ENCODE measurements at places on chromosomes 6 and 20. TPM values are rescaled to one million over a fixed set of nuclear protein-coding genes. Genes with fewer than 3 reads are reported as not detected.

DNA sequence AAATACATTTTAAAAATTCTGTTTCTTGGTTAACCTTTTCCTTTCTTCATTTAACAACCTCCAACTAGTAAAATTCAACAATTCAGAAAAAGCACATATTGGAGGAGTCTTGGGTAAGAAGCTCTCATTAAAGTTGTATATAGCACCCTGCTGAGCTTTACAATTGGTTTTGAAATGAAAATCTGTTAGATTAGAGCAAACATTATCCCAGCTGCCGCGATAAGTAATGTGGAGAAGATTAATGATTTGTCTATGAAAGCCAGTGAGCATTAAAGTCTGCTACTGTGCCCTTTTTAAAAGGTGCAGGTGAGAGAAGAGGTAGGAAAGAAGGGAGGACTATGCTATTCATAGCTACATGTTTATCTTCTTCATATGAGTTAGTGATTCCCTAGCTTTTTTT is 201.5 kb downstream of the ZFAND3 start:
- no peaks in the 10 kb centered on the region for H3K36me3 ChIP-seq
- no peak overlapping the region for H3K4me3 ChIP-seq
- no peaks in the 10 kb centered on the region for H3K27me3 ChIP-seq
- H3K4me1 ChIP-seq, result peaks cover 49% of the 10 kb centered on the region
- no peak overlapping the region for H3K27ac ChIP-seq

- H3K36me3 ChIP-seq, result no peaks in the 10 kb centered on the region
- no peaks in the 10 kb centered on the region for H3K4me1 ChIP-seq
- no peaks in the 10 kb centered on the region for H3K27me3 ChIP-seq
- H3K27ac ChIP-seq, result no peak overlapping the region
- H3K4me3 ChIP-seq, result no peak overlapping the region
- no peak for DNase-seq
These were observed 1182.4 kb downstream of the HACE1 start for GRCh38 chr6:103677290-103677689.

- H3K4me3 ChIP-seq, result peak overlapping the region; percentile 11
- peak overlapping the region; percentile 71 for H3K27ac ChIP-seq
- DNase-seq, result peak; percentile 45
These were observed 670.8 kb downstream of the PRKN start for GRCh38 chr6:162056745-162057144.

DNA sequence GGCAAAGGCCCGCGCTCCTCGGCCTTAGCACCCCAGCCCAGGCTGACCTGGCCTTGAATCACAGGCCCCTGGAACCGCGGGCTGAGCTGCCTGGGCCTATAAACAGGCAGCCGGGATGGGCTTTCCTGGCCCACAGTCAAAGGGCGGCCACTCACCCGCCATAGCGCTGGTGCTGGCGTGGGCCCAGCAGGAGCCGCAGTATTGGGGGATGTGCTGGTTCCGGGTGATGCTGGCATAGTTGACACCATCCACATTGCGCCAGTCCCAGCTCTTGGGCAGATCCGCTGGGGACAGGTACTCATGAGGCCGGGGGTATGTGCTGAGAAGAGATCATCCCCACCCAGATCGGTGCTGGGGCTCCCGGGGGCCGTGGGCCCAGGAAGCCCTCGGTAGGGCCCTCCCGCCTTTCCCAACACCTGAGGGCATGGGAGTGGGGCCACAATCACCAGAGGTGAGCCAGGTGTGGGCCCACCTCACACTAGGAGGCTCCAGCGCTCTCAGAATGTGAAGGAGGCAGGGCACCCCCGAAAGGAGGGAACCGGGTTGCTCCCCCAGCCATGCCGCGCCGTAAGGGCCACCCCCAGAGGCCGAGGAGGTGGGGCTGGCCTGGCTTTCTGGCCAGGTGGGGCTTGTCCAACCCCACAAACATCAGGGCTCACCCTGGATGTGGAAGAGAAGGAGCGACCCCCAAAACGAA is 739 bp downstream of the CTSZ start:
- H3K27ac ChIP-seq, result peak overlapping the region; percentile 89
- H3K27me3 ChIP-seq, result no peaks in the 10 kb centered on the region
- peaks cover 69% of the 10 kb centered on the region for H3K4me1 ChIP-seq
- H3K4me3 ChIP-seq, result peak overlapping the region; percentile 96
- peaks cover 8% of the 10 kb centered on the region for H3K36me3 ChIP-seq

NRSN1 gene
- total RNA-seq, result not detected

PRKN gene
- 25.5 TPM for total RNA-seq

GJA1 gene
- 248 TPM for total RNA-seq

GRCh38 chr6:52881662-52881995 is 27.9 kb downstream of the GSTA3 start:
- H3K27ac ChIP-seq, result no peak overlapping the region
- H3K4me1 ChIP-seq, result no peaks in the 10 kb centered on the region
- DNase-seq, result no peak
- H3K36me3 ChIP-seq, result no peaks in the 10 kb centered on the region

DNA sequence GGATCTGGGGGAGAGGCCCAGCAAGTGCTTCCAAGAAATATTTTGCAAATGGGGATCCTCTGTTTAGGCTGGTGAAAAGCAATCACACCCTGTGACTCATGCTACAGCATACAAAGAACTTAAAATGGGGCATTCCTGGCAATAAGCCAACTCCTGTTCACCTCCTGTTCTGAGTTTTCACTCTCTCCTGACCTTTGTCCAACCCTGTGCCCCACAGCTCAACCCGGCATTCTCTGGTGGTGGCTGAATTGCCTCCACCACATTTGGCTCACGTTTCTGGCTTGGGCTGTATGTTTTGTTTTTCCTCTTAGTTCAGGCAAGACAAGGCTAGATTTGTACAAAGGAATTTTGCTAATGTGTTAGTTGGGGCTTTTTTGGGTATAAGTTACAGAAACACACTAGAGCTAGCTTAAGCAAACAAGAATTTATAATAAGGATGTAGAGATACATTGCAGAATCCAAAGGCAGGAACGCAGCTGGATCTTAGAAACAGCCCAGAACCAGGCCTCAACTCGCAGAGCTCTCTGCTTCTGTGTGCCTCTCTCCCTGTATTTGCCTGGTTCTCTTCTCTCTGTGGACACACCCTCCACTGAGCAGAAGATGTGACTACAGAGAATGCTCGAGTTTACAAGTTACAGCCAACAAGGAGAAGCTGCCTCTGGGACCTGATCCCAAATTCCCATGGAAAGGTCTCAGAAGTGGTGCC is 9.4 kb downstream of the ABCC10 start:
- H3K27me3 ChIP-seq, result no peaks in the 10 kb centered on the region
- peaks cover 40% of the 10 kb centered on the region for H3K4me1 ChIP-seq
- DNase-seq, result no peak

SLC17A2 gene
- not detected for total RNA-seq

DNA sequence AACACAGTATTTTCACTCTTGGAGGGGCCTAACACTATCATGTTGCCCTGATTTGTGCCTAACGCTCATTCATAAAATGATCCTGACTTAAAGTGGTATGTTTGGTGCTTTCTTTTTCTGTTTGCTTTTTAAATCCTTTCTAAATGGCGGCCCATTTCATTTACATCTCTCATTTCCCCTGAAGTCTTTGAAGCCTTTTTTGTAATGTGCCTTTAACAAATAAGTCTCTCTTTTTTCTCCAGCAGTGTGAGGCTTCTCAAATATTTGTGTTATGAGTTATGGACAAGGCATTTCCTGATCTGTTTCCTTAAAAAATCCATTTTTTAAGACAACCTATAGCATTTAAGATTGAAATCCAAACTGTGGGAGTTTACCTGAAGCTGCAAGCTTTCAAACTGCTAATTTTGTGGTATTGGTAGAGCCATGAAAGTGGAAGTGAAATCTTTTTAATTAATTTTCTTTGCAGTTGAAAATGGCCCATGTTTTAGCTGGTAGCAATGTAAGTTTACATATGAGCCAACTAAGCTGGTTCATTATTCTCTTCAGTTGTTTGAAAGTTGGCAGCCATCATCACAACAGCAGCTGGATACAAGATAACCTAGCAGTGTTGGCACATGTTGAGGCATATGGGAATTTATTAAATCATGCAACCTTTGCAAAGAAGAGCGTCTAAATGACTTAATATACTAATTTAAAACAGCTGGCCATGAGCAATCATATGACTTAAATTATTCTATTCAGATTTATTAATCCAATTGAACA is 469.7 kb downstream of the CDKAL1 start:
- H3K27ac ChIP-seq, result peak overlapping the region; percentile 17
- H3K27me3 ChIP-seq, result no peaks in the 10 kb centered on the region
- peaks cover 13% of the 10 kb centered on the region for H3K4me1 ChIP-seq
- no peak overlapping the region for H3K4me3 ChIP-seq
- H3K36me3 ChIP-seq, result no peaks in the 10 kb centered on the region
- no peak for DNase-seq

DNA sequence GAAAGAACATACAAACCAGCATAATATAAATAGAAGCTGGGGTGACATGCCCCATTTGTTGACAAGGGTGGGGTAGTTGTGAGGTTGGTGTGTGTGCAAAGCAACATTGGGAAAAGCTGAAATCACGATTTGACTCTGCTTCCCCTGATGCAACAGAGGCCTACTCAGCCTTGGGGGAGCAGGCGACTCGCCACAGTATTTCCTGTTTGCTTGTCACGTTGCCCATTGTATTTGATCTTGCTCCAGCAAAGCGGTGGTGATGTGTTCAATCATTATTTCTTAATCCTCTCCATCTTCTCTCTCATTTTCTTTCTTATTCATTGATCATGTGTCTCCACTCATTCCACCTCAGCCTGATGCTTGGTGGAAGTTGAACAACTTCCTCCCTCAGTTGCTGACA is 165.8 kb upstream of the CITED2 start:
- no peaks in the 10 kb centered on the region for H3K36me3 ChIP-seq
- no peaks in the 10 kb centered on the region for H3K4me1 ChIP-seq
- no peak overlapping the region for H3K4me3 ChIP-seq
- H3K27ac ChIP-seq, result no peak overlapping the region

DNA sequence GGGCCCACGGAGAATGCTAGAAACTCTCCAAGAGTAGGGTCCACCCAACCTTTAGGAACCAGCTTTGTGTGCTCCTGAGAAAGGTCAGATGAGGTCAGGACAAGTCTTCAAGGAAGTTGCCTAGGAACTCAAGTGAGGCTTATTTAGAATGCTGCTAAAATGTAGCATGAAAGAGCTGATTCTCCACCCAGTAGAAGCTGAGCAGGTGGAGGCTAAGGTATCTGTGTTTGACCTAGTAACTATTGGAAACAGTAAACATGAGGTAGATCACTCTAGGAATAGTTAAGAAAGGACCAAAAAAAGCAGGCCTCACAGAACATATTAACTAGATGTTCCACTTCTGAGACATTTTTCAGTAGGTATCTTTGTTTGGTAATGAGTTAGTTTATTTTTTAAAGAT is 13.9 kb downstream of the CEP43 start:
- H3K27me3 ChIP-seq, result no peaks in the 10 kb centered on the region
- no peak for DNase-seq
- no peak overlapping the region for H3K4me3 ChIP-seq
- H3K4me1 ChIP-seq, result no peaks in the 10 kb centered on the region
- H3K27ac ChIP-seq, result no peak overlapping the region

- no peaks in the 10 kb centered on the region for H3K4me1 ChIP-seq
- no peaks in the 10 kb centered on the region for H3K36me3 ChIP-seq
- no peaks in the 10 kb centered on the region for H3K27me3 ChIP-seq
- H3K27ac ChIP-seq, result no peak overlapping the region
These were observed 115.9 kb upstream of the NRSN1 start for GRCh38 chr6:24010133-24010532.

GRCh38 chr6:17831135-17831534 is 124.4 kb upstream of the NUP153 start:
- H3K4me3 ChIP-seq, result no peak overlapping the region
- peak overlapping the region; percentile 45 for H3K27ac ChIP-seq
- no peaks in the 10 kb centered on the region for H3K27me3 ChIP-seq
- peaks cover 26% of the 10 kb centered on the region for H3K4me1 ChIP-seq
- H3K36me3 ChIP-seq, result peaks cover 66% of the 10 kb centered on the region

WFDC12 gene
- not detected for total RNA-seq

DNA sequence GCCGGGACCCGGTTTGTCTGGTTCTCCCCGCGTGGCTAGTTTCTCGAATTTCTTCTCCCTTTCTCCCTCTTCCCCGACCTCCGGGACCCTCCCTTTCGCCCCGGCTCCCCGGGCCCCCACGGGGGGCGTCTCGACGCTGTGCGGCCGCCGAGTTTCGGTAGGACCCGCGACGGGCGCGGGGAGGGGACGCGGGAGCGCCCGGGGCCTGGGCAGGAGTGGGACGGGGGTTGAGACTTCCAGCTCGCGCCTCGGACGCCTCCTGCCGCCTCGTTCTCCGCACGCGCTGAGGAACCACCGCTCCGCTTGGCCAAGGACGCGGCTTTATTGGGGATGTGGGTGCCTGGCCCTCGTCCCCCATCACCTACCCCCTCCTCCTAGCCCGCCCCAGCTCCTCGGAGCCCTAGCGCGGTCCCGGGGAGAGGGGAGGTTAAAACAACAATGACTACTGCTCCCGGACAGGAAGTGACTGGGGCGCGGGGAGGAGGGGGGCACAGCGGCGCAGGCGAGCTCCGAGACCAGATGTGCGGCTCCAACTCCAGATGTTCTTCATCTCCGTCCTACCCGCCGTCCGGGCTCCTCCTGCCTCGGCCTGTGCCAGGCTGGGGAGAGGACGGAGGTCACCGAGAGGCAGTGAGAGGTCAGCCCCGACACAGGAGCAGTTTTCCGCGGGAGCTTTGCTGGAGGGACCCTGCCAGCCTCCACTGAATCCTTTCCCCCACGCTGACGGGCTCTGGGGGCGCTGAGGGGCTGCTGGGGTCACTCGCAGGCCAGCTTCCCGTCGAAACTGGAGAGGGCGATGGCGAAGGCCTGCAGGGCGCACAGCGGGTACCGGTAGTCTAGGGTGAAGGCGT is 917 bp upstream of the TEAD3 start:
- peaks cover 31% of the 10 kb centered on the region for H3K27me3 ChIP-seq
- peak; percentile 83 for DNase-seq
- H3K4me1 ChIP-seq, result peaks cover 66% of the 10 kb centered on the region
- H3K36me3 ChIP-seq, result no peaks in the 10 kb centered on the region

DNA sequence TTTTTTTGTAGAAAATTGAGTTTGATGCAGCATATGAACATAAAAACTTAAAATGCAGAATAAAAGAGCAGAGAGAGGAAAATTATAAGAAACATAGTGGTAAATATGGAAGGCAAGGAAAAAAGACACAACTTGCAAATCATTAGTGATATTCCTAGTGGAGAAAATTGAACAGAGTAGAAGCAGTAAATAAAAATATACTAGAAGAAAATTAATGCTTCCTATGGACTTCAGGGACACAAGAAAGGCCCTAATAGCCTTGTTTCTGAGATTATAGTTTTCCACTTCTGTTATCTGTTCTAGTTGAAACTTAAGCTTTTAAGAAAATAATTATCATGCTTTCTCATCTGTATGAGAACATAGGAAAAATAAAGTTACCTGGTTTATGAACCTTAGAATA is 25.6 kb upstream of the ADIG start:
- H3K4me3 ChIP-seq, result no peak overlapping the region
- no peaks in the 10 kb centered on the region for H3K4me1 ChIP-seq
- DNase-seq, result no peak
- peaks cover 95% of the 10 kb centered on the region for H3K36me3 ChIP-seq

ACTL10 gene
- total RNA-seq, result 0.22 TPM

DNA sequence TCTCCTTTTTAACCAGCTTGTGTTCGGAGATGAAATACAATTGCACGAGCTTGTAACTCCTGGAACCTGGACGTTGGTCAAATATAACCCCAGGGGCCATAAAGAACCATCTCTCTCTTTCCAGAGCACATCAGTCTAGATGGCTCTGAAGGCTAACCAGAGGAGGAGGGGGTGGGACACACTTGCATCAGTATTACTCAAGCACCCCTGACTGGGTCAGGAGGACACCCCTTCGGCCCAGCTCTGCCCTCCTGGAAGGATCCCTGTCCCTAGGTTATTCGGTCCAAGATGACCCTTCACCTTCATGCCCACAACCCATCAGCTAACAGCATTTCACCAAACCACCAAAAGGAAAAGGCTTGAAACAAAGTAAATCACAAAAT is 67.1 kb downstream of the FYN start:
- no peaks in the 10 kb centered on the region for H3K27me3 ChIP-seq
- no peaks in the 10 kb centered on the region for H3K36me3 ChIP-seq
- no peak overlapping the region for H3K27ac ChIP-seq
- H3K4me1 ChIP-seq, result peaks cover 62% of the 10 kb centered on the region
- H3K4me3 ChIP-seq, result no peak overlapping the region
- no peak for DNase-seq

RBM38 gene
- total RNA-seq, result 75.5 TPM

RIPPLY2 gene
- not detected for total RNA-seq

Measured in left ventricle myocardium inferior (tissue), 1 donor.